ENCODE measurements at places on chromosomes 2 and 18.

DNA sequence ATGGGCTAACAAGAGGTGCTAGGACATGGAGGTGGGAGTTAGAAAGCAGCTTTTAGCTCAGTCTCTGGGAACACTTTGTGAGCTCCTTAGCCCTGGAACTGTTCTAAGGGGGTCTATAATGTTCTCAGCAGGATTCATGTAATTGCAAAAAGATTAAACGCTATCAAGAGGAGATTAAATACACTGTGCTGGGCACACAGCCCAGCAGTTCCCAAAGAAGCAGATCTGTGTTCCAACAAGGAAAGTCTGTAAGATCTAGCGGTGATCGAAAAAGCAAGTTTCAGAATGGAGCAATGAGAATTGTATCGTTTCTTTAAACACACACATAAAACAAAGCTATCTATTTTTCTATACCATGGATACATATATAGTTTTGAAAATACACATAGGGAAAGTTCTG, 2.4 kb upstream of the ARID5A start:
- no peak for DNase-seq

- no peak for DNase-seq
These were observed 153.6 kb upstream of the DSEL start for GRCh38 chr18:67670024-67670543.

DNA sequence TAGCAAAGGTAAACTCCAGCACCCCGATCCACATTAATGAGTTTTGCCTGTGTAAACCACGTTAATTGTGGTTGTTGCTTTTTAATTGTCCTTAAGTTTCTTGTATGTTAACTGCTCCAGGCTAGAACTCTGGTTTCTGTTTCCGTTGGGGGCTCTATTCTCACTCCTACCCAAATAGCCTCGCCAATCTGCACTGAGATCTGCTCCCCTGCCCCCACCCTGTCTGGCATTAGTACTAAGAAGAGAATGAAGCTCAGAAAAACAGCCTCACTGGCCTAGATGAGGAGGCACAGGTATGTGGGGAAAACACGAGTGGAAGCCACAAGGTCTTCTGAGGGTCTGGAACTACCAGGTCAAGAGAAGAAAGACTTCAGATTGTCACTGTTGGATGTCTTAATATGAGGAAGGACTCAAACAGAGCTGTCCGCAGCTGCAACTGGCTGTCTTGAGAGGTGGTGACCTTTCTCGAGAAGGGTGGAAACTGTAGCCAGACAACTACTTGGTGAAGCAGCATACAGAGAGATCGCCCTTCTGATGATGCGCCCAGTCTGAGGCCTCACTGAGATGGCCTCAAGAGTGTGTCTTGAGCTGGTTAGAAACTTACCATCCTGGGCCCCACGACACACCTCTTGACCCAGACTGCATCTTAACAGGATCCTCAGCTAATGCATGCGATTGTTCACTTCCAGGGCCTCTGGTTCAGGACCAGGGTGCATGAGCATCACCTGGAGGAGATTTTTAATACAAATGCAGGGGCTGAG, 73.1 kb downstream of the TGOLN2 start:
- no peak for DNase-seq

GRCh38 chr2:60512641-60513040, 40.8 kb downstream of the BCL11A start:
- no peak for DNase-seq

- DNase-seq: no peak
These were observed 114.0 kb downstream of the NOL10 start for GRCh38 chr2:10575609-10576280.

DNA sequence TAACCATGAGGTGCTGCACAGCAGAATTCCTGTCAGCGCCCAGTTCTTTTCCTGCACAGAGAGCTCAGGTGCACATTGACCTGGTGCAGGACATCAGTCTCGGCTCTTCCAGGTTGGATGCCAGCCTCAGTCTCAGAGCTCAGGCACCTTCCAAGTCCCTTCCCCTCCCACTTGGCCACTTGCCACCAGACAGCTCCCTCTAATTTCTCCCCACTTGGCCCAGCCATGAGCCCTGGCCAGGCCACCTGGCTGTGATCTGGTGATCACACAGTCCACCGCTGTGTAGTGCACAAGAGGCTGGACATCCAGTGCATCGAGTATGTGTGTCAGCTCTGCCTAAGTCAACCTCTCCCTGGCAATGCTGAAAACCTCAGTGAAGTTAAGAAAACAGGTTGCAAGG, 336.6 kb upstream of the MYT1L start:
- no peak for DNase-seq

DNA sequence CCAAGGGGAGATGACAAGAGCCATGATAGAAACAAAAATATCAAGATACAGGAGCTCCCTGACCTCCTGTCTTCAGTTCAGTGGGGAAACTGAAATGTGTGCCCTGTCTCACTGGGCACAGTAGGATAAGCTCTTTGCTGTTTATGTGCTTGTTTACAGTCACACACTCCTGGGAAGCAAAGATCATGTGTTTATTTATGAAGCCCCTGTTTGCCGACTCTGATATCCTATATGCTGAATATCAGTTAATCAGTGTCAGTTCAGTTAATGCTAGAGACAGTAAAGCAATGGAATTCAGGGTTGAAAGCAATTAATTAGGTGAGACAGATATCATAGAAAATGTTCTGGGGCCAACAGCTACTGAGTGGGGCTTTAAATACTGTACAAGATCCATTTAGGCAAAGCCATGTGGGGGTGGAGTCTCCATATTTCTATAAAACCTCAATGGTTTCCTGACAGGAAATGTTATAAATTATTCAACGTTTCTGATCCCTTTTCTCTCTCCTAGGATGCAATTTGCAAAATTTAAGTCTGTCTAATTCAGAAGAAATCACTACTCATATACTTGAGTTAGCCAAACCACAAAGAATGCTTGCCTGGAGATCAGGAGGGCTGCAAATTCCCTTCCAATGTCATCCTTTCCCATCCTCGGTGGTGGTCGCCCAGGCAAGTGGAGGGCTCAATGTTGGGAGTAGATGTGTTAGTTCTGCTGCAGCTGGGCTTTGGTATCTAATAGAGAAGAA, 551.3 kb downstream of the CMPK2 start:
- DNase-seq: no peak

- no peak for DNase-seq
These were observed 41.0 kb downstream of the DIPK1C start for GRCh38 chr18:74416124-74416523.

DNA sequence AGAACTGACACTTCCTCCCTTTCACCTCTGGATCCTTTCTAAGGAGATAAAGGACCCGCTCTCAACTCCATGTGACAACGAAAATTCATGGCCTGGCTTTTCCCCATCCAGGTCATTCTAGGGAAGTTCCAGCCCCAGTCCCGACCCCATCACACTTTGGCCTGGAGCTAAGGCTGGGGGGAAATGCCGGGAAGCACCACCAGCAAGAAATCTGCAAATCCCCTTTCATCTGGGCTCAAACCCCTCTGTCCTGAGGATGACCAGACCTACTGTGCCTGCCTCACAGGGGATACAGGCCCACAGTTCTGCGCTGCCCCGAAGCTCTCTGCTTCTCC, 1.3 kb downstream of the SIX2 start:
- DNase-seq: no peak

DNA sequence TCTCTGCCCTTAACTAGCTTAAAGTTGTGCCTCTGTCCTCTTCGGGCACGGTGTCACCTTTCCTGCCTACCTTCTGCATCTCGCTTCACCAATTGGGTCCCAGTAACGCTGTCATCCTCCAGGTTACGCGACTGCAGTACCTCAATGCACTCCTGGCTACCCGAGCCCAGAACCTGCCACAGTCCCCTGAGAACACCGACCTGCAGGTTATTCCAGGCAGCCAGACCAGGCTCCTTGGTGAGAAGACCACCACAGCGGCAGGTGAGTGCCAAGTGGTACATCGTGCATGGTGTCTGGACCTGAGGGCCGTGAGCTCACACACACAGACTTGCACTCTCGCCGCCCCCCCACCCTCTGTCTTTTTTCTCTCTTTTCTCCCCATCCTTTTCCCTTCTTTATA, 12.8 kb downstream of the CNNM3 start:
- DNase-seq: no peak

DNA sequence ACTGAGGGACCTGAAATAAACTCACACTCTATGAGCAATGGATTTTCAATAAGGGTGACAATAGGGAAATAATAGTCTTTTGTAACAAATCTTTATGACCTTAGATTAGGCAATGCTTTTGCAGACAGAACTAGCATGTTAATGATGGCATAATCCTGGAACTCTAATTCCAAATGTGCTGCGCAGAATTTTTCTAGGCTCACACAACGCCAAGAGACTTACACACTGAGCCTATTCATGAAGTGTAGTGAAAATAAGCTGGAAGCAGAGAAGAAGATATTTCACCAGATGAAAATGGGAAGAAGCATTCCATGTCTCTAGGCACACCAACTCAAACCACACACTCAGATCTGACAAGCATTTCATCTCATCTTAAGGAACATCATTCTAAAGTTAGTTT, 178.5 kb downstream of the L3MBTL4 start:
- no peak for DNase-seq

DNA sequence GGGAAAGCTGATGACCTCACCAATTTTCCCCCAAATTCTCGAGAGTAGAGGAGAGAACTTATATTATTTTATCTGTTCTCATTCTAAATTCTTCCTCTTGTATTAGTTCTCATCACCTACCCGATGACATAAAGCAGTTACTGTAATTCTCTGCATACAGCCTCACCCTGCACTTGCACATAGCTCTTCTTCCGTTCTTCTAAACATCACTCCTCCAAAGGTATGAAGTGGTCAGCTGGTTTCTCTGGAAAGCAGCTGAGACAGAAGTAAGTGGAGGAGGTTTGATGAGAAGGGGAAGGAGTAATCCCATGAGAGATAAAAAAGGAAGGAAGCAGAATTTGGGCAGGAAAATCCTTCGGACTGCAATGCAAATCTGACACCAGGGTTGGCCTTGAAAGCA, 39.0 kb downstream of the FBXO48 start:
- DNase-seq: no peak

DNA sequence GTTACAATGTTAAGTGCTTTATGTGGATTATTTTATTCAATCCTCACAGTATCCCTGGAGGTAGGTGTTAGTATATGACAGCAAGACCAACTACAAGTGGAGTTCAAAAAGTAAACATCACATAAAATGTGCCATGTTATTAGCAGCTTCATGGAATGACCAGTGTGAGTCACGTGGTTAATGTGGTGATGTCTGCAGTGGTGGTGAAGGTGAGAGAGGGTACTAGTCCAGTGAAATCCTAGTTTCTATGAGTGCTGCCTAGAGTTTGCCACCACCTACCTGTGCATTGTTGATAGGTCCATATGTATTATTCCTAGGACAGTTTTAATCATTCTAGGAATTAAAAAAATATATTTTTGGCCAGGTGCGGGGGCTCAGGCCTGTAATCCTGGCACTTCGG, 865.2 kb upstream of the DDX18 start:
- DNase-seq: no peak

DNA sequence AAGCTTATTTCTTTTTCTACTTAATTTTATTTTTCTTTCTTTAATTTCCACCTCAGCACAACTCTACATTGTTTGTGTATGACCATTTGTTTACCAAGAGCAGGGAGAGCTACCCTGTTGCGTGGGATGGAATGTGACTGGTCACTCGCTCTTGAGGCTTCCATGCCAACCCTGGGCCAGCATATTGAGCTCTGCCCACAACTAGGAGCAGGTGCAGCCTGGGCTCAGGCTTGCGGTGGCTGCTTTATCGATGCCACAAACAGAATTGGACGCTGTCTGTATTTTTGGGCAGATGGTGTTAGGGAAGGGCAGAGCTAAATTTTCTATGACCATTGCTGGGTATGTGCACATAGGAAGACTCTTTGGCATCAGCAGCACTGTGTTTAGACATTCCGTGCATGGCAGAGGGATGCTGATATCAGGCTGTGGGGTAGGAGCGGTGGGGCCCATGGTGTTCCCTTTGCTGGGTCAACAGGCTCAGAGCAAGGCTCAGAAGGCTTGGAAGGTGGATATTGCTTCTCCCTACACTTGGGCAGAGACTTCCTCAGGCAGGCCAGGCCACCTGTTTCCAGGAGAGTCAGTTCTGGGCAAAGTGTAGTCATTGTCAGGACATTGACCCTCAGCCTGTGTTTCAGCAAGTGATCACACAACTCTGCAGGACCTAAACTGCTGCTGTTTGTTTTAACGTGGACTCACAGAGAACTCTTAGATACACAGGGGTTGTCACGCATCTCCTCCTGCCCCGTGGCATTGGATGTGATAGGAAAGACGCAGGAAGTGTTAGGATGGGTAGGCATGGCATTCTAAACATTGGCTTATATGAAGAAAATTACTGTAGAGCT, 40.2 kb downstream of the TMEM182 start:
- no peak for DNase-seq

GRCh38 chr2:189258616-189259365, 79.2 kb upstream of the COL5A2 start:
- DNase-seq: no peak

GRCh38 chr2:228507870-228508269, 326.4 kb upstream of the SPHKAP start:
- DNase-seq: no peak

DNA sequence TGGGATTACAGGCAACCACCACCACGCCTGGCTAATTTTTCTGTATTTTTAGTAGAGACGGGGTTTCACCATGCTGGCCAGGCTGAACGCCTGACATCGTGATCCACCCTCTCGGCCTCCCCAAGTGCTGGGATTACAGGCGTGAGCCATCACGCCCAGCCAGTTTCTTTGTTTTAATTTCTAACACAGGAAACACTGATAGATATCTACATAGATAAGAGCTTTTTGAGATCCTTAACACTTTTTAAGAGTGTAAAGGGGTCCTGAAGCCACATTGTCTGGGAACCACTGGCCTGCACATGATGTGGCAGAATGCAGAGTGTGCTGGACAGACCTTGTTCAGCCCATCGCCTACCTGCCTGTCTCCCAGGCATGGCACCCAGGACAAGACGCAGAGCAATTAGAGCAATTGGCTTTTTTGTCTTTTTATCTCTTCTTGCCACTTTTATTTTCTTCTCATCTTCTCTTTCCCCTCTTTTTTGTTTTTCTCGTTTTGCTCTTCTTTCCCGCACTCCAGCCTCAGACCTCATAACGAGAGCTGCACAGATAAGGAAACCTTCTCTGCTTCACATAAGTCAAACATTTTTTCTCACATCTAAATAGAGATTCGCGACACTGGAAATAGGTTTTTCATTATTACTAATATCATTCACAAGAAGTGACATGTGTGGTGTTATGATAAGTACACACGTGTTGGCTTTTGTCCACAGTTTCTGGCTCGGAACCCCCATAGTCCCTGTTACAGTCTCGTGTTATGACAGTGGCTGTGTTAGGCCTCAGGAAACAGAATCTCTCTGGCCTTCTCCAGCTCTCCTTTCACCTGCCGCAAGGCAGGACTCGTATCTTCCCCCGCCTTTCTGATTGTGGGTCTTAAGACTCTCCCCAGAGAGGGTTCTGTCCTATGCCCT, 25.2 kb upstream of the GPR55 start:
- DNase-seq: no peak

- no peak for DNase-seq
These were observed 603.3 kb upstream of the POU3F3 start for GRCh38 chr2:104250635-104251034.

DNA sequence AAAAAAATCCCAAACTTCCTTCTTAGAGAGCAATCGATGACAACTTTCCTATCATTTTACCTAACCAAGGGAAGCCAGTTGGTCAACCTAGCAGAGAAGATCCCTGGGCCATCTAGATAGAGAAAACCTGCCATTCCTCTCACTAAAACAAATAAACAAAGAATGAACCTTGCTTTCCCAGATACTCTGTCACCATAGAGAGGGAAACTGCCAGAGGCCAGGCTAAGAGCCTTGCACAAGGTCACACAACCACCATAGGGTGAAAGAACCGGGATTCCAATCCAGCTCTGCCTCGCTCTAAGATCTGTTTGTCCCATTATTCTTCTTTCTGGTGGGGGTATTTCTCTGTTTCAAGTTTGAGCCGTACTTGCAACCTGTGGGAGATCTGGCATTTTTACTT, 154.6 kb downstream of the CYRIA start:
- no peak for DNase-seq
